Activated CD4-positive, alpha-beta T cell treated with anti-CD3 and anti-CD28 coated beads for 4 hours (primary cell): ENCODE measurements at places on chromosomes 13 and 19.
A peak's percentile ranks its signal among the peaks of the same experiment; 100 is the strongest.

DNA sequence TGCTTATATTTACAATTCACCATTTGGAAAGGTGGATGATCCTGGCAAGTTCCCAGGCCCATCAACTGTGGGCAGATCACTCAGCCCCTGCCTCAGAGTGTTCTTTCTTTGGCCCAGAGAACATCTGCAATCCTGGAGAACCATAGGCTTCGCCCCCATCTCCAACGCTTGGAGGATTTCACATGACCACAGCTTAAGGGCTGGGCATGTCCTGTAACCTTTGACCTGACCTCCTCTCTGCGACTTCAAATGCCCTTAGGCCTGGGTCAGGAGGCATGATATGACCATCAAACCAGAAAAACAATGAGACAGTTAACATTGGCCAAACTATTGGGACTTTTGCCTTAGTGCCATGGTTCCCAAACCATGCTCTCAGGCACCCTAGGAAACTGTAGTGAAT, 7.2 kb upstream of the MBNL2 start:
- DNase-seq = no peak

DNA sequence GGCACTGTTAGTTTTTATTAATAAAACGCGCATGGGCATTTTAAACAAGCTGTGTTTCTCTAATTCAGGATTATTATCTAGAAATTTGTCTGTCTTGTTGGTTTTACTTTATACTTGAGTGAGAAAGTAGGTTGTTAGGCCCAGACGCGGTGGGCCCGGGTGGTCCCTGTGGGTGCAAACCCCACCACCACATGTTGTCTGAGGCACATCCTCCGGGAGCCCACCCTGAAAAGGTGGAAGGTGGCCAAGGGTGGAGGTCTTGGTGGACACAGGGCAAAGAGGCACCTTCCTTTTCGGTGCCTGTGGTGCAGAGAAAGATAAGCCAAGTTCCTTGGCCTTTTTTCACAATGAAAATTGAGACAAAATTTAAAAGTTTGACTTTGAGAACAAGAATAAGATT, 16.6 kb downstream of the ATP4B start:
- DNase-seq = no peak

- DNase-seq = no peak
Observed at GRCh38 chr13:95222733-95223018, 78.6 kb downstream of the ABCC4 start.

- no peak for DNase-seq
Observed at GRCh38 chr19:17989425-17990094, 18.4 kb upstream of the ARRDC2 start.

GRCh38 chr19:1063030-1063908, 3.7 kb upstream of the ARHGAP45 start:
- DNase-seq = peak; percentile 57

DNA sequence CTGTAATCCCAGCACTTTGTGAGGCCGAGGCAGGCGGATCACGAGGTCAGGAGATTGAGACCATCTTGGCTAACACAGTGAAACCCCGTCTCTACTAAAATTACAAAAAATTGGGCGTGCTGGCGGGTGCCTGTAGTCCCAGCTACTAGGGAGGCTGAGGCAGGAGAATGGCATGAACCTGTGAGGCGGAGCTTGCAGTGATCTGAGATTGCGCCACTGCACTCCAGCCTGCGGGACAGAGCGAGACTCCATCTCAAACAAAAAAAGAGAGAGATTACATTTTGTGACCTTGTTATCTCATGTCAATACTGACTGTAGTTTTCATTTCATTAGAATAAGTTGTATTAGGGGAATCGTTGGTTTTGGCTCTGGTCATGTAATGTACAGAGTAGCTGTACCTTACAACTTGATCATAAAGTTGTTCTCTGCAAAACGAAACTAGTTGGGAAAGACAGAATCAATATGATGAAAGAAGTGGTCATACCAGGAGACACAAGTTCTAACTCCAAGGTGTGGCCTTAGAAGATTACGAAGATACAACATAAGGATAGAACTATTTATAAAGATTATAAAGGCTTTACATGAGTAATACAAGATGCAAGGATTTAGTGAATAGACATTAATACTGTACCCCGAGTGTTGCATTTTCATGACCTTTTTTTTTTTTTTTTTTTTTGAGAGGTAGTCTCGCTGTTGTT, 15.3 kb downstream of the TMEM38A start:
- no peak for DNase-seq

DNA sequence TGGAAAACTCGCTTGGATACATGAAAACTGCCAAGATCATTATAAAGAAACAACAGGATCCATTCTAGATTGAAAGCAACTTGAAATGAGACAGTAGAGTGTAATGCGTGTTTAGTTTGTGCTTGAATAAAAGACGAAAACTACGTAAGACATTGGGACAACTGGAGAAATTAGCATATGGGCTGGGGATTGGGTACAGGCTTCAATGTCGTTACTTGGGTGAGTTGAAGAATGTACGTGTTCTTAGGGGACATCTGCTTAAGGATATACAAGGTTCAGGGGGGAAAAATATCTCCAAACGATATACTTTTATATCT, 471 bp upstream of the ERVK3-1 start:
- no peak for DNase-seq

- no peak for DNase-seq
Observed at GRCh38 chr19:8117991-8118390, 31.4 kb downstream of the FBN3 start.

DNA sequence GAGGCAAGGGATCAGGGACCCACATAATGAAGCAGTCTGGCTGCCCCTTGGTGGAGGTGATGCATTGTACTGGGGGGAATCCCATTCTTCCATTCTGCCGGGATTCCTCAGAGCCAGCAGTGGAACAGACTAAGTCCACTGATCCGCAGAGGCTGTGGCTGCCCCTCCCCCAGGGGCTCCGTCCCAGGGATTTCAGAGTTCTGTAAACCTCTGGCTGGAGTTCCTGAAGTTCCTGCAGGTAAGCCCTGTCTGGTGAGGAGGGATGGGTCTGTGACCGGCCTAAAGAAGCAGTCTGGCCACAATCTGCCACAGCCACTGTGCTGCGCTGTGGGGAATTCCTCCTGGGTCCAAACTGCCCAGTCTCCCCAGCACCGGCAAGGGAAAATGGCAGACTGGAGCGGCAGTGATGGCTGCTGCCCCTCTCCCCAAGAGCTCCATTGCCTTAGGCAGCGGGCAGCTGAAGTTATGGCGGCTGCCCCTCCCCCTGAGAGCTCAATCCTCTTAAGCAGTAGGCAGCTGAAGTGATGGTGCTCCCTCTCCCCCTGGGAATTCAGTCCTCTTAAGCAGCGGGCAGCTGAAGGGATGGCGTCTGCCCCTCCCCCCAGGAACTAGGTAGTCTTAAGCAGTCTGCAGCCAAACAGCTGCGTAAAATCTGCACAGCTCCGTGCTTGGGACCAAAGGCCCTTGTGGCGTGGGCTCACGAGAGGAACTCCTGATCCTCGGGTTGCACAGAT, 155.7 kb downstream of the PCDH17 start:
- DNase-seq = no peak

DNA sequence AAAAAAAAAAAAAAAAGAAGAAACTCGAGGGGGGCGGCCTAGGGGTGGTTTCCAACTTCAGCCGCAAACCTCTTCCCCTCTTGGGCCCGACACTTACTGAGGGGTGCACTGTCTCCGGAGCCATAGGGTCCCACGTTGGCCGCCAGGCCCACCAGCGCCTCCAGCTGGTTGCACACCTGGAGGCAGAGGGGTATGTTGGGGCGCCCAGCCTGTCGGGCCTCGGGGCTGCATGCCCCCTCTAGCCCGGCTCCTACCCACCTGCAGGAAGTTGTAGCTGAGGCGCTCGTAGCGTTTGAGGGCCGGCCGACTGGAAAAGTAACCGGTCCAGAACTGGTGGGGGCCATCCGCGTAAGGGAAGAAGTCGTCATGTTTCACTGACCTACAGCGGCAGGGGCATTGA, 8.6 kb downstream of the MAN2B1 start:
- DNase-seq = no peak

- no peak for DNase-seq
Observed at GRCh38 chr13:72062566-72062965, 195.6 kb upstream of the DACH1 start.

DNA sequence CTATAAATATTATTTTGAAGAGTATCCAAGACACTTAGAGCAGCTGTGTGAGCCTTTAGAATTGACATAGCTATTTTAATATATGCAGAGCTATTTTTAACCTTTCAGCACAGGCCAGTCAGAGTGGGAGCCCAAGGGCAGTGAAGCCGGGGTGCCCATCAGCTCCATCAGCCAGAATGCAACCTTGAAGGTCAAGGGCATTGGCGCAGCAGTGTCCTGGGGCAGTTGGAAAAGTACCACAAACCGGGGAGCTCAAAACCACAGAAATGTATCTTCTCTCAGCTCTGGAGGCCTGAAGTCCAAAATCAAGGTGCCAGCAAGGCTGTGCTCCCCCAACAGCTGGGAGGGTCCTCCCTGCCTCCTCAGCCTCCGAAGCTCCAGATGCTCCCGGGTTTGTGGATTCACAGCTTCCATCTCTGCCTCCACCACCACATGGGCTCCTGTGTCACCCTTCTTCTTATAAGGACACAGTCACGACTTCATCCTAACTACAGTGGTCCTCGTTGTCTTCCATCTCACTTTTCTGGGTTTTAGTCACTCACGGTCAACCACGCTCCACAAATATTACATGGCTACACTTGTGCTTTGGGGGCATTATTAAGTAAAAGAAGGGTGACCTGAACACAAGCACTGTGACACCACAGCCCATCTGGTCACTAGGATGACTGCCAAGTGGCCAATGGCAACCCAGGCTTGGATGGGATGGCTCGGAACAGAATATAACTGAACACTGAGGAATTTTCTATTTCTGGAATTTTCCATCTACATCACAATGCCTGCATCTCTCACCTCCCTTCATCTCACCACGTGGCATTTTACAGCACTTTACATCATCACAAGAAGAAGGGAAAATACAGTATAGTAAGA, 15.9 kb upstream of the GAS6 start:
- no peak for DNase-seq

GRCh38 chr13:26952551-26953143, 192.1 kb upstream of the GPR12 start:
- DNase-seq = no peak

DNA sequence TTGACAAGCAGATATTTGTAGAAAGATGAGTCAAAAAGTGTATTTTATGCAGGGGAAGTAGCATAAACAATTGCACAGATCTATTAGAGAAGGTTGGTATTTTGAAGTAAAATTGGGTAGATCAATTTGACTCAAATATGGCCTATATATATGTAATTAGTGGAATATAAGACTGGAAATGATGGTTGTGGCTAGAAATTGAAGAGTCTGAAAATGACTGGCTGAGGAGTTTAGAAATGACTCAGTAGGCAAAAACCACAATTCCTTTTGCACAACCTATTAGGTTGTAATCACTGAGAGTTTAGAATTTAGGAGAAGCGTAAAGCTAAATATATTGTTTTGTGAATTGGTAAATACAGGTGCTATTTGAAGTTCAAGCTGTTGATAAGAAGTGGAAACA, 622.6 kb upstream of the PCDH20 start:
- DNase-seq = no peak
